Bone marrow (tissue), 2 donors: ENCODE measurements at places on chromosomes 11 and 22.

GRCh38 chr11:109422870-109423465 lies 978 bp downstream of the C11orf87 start:
- no peak for DNase-seq

DNA sequence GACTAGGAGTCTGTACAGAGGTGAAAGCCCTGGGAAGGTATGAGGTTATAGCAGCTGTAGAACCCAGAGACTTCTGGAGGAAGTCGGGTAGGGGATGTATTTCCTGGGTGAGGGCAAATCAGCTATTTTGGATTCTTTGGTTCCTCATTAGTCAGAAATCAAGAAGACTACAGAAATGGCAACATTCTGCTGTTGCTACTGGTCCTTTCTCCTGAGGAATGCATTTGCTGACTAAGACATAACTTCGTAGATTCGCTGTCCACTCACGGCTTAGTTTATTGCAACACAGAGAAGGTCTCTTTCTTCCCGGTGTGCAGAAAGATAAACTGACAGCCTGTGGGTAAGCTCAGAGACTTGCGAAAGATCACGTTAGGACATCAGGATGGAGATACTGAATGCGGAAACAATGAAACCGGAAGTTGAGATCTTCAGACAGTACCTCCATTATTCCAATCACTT lies 25.3 kb upstream of the SESN3 start:
- DNase-seq, result no peak

GRCh38 chr11:11937433-11937832 lies 71.0 kb downstream of the DKK3 start:
- DNase-seq, result no peak

GRCh38 chr11:19447150-19447566 lies 206.4 kb upstream of the E2F8 start:
- no peak for DNase-seq

- no peak for DNase-seq
These were observed 179.2 kb upstream of the ARHGAP20 start for GRCh38 chr11:110891411-110891810.

- no peak for DNase-seq
These were observed 84.8 kb downstream of the ADAMTS15 start for GRCh38 chr11:130533113-130533798.

DNA sequence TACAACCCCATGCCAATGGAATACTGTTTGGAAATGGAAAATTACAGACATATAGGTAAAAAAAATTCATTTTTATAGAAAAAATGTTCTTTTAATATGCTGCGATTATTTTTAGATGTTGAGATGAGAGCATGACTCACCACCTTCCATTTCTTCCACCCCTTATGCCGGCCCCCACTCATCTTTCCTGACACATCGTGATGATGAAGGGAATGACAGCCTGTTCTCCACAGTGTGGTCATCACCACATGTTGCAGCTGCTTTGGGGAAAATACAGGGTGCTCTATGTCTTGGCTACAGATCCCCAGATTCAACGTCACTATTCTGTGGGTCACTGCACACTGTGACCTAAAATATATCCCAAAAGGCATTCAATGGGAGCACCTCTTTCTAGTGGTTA lies 916.2 kb downstream of the METTL15 start:
- no peak for DNase-seq

DNA sequence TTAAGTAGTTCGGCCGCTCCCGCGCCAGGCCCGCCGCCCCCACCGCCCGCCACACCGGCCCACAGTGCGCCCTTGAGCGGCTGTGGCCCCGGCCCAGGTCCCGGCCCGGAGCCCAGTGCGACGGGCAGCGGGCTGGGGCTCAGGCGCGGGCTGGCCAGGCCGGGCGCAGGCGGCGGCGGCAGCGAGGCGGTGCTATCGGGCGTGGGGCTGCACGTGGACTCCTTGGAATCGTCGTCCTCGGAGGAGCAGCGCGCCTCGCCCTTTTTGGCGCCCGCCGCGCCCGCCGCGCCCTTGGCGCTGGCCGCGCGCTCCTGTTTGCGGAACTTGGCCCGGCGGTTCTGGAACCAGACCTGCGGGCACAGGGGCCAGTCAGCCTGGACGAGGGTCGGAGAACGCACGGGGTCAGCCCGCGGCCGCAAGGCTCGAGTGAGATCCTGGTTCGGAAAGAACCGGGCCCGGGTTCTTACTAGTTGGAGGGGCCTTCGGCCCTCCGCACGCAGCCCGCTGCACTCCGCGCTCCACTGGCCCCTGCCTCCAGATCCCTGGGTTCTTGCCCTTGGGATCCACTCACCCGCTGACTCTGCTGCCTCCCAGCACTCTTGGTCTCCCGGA lies 4.0 kb downstream of the PHOX2A start:
- peak; percentile 34 for DNase-seq
